Activated CD4-positive, alpha-beta T cell treated with anti-CD3 and anti-CD28 coated beads, Interleukin-2, amount 50 U/mL, for 48 hours (primary cell): ENCODE measurements at places on chromosomes 13 and 19.
A peak's percentile ranks its signal among the peaks of the same experiment; 100 is the strongest.

DNA sequence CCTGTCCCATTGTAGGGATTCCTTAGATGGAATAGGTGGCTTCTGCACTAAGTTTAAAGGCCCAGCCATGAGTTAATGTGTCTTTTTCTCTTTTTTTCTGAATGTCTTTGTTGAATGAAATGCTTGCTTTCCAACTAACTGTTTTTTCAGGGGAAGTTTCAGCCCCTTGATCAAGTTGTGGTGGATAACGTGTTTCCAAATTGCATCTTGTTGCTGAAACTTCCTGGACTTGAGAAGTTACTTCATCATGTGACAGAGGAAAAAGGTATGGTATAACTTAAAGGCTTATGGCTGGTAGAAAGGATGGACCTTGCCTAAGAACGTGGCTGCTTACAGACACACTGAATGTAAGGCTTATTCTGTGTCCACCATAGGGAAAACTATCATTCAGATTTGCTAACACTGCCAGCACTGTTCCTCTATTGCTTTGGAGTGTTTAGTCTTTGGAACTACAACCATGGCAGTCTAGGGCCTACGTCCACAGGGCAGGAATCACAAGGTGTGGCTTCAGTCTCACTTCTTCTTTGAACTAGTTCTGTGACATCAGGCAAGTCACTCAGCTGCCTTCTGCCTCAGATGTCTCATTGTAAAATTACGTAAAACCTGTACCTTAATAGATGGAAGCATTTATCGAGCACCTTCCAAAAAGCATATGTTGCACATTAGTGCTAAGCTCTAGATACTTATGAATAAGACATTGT lies 25.3 kb downstream of the RNASEH2B start:
- DNase-seq, result no peak

DNA sequence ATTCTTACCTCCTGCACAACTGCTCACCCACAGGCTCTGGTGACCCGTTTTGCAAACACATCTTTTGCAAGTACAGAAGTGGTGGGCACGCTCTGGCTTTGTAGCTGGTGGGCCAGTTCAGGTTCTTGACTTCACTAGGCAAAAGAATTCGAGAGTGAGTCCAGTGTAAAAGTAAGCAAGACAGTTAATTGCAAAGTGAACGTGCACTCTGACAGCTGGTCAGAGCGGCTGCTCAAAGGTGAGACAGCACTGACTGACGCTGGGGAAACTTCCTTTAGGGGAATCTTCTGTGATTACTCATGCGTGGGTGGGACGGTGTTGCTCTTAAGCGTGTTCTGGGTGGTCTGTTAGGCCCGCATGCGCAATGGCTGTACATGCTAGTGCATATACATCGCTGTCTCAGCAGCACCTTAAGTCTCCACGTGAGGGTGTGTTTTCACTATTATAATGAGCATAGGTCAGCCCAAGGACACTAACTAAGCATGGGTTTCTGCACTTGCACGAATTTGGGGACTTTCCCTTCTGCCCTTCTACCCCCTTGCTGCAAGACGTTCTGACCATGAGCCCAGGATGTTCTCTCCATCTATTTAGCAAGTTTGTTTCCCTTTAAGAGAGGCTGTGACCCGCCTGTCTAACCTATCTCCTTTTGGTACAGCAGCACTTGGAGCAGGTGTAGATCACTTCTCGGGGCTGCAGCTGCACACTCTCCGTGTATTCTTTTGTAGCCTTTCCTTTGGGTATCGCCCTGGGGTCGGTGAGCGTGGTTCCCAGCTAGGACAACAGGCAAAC lies 30.2 kb upstream of the CD33 start:
- no peak for DNase-seq

- peak; percentile 63 for DNase-seq
Observed at GRCh38 chr19:13881692-13882418, 4.9 kb downstream of the NANOS3 start.

DNA sequence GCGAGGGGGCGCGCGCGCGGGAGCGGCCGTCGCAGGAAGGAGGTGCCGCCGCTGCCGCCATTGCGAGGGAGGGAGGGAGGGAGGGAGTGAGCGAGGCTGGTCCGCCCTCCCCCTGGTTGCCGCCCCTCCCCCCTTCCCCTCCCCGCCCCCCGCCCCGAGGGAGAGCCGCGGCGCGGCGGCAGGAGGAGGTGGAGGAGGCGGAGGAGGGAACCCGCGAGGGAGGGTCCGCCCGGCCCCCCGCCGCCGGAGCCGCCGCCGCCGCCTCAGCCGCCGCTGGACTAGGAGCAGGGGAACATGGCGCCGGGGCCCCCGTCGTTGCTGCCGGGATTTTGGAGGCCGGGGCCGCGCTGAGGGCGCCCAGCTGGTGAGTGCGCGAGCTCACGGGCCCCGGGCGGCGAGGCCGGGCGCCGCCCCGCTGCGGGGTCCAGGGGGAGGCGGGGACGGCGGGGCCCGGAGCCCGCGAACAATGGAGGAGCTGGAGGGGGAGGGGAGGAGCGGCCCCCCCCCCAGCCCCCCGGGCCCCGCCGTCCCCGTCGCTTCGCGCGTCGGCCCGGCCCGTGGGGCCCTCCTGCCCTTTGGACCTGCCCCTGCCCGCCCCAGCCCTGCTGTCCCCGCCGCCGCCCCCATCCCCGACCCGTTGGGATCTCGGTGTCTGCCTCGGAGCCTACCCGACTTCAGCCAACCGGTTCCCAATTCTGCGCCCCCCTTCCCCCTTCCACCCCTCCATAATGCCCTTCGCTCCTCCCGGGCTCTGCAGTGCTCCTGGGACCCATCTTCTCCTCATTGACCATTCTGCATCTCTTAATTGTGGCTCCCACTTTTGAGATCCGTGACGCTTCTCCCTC lies at the start of gene ARHGAP35:
TSS of gene ARHGAP35 (plus strand) at position 152 of the 845 bp plus-strand sequence. CDS start 57,679 bp downstream, outside the sequence.
- peak; percentile 21 for DNase-seq

GRCh38 chr13:47875201-47875600 lies 125.9 kb downstream of the SUCLA2 start:
- DNase-seq, result no peak

DNA sequence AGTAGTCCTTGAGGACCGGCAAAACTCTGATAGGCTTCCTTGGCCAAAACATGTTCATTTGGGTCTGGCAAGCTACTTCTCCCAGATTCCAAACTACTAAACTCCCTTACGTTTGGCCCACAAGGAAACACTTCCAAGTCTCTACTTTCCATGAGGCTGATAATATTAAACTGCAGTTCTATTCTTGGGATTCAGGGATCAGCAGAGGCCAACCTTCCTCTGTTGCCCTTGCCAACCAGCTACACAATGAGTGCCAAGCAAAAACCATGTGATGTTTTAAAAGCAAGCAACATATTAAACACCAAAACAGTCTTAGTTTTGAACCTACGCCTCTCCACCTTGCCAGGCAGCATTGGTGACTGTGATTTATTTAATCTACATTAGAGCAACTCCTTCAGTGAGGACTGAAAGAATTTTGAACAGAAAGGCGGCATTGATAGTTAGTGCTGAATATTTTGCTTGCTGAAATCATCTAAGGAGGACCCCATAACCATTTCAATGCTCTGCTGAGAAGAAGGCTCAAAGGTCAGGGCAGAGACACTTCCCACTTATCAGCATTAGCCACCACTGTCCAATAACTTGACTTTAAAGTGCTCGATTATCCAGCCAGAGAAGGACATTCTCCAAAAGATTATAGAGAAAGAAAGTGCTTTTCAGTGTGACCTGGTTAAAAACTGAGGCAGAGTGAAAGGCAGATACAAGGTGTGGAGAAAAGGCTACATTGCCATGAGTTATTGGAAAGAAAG lies 287.1 kb downstream of the TBC1D4 start:
- no peak for DNase-seq

DNA sequence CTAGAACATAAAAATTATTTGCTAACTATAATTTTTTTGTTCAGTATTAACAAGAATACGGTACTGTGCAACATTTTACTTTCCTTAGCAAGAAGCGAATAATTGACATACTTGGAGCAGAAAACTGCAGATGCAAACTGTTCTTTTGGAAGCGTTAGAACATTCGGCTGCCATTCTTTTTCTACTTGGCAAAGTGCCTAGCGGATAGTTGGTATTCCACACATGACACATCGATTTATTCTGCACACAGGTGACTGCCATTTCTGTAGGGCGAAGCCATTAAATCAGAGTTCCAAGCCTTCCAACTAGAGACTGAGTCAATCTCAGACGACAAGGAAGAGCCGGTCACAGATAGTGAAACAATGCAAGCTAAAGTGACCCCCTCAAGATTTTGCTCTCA lies 117.4 kb downstream of the TRPC4 start:
- no peak for DNase-seq

- DNase-seq, result no peak
Observed at GRCh38 chr13:49584771-49585182, 581 bp downstream of the RCBTB1 start.

- DNase-seq, result no peak
Observed at GRCh38 chr13:106331116-106331515, 204.3 kb downstream of the EFNB2 start.

GRCh38 chr13:101514695-101515275 lies 62.3 kb downstream of the ITGBL1 start:
- DNase-seq, result no peak

DNA sequence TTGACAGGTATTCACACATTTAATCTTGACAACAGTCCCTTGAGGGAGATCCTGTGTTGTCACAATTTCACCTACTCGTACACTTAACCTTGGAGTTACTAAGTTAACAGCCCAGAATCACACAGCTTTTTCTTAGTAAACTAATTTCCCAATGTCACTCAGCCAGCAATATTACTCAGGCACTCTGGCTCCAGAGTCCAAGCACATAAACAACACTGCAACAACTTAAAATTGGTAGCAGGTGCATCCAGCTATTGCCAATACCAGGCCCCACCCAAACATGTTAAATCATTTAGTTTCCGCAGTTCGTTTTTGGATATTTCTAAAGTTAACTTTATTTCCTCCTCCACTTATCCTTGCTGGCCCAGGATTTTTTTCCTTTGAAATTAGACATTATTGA lies 32.7 kb downstream of the LIG4 start:
- no peak for DNase-seq

DNA sequence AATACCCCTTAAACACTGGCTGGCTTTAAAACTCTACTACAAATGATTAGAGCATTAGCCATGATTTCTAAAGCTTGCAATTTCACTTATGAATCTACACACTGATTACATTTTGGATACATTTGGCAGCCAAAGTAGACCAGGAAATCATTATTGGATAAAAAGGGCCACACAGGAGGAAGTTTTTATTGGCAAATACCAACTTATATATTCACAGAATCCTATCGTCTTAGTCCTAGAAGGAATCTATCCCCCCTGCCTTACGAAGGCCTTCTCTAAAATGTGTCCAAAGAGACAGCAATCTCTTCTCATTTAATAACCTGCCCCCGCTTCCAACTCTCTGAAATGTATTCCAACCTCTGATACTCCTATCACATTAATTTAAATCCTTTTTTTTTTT lies 52.5 kb downstream of the KLF5 start:
- no peak for DNase-seq

- DNase-seq, result peak; percentile 91
Observed at GRCh38 chr19:14472202-14472938, 2.8 kb downstream of the PTGER1 start.

DNA sequence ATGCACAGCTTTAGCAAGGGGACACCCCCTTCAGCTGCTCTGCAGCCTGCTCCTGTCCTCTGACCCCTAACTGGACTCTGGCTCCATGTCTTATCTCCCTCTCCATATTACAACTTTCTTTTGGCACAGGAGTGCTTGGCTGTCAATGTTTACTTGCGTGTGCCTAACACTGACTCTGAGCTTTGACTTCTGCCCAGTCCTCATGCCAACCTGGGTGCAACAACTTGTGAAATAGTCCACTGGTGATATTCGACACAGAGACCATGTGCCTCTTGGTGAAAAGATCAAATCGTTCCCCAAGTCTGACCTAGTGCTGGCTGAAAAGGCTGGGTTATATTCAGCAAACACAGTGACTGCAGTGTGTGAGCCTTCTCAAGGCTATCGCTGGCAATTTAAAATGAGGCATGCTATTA lies 34.1 kb upstream of the KLF12 start:
- no peak for DNase-seq

DNA sequence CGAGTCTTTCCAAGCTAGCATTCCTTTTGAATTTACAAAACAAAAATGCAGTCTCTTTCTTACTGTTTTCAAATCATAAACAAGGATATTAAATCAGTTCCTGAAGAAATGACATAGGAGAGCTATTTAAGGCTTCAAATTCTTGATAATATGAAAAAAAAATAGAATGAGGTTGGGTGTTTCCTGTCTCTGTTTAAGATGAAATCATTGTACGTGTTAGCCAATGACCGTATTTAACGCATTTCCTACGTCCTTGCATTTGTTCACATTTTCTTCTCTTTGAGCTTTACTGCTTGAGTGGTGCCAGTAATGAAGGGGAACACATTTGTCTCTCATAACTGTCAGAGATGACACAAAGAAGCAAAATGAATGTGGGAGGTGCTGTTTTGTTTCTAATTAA lies 821.3 kb downstream of the DIAPH3 start:
- no peak for DNase-seq

GRCh38 chr19:49272204-49272603 lies 52.8 kb downstream of the SLC6A16 start:
- DNase-seq, result no peak

DNA sequence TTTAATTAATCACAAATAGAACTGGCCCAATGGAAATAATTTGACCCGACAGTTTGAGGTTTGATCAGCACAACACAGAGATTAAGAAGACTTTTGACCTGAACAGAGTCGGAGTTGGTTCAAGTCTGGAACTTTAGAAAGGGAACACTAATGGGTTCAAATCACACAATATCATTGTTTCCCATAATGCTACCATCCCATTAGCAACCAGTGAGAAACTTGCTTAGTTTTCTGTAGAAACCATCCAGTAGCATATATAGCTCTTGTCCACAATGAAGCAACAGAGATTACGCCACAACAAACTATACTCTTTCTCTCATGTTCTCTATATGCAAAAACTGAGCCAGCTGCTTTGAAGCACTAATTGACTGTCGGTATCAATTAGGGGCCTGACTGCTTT lies 376.9 kb upstream of the SPRY2 start:
- DNase-seq, result no peak

DNA sequence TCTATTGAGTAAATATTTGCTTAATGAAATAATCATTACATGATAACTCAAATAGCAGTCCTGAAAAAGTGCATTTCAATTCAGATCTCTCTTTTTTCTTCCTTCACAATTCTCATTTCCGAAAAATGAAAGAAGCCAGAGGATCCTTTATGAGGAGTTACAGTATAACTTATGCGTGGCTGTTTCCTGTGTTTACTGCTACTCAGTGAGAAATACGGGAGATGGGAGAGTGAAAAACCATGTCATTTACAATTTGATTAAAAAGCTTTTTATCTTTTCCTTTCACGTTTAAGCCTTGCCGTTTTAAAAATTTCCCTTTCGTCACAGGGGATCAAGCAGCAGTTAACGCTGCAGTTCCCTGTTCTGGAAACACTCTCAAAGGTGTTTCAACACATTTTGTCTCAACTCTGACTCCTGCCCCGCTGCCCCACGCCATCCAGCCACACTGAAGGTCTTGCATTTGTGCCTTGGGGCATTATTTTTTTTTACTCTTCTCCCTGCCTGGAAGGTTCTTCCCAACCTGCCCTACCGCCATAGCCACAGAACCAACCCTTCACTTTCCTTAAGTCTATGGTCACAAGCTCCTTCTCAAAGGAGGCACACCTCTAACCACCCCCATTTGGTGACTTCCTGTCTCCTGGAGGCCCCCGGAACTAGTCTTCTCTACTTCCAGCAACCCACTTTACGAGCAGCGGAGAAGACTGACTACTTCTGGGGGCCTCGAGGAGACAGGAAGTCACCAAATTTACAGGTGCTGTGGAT lies 17.0 kb downstream of the KL start:
- peak; percentile 12 for DNase-seq

GRCh38 chr19:54107876-54108490 lies 5.3 kb downstream of the NDUFA3 start:
- no peak for DNase-seq
